Activated naive CD8-positive, alpha-beta T cell treated with anti-CD3 and anti-CD28 coated beads, Interleukin-2, amount 50 U/mL, for 24 hours (primary cell): ENCODE measurements at places on chromosomes 5 and 9.

GRCh38 chr5:128254789-128255188, 171.2 kb downstream of the SLC12A2 start:
- H3K36me3 ChIP-seq = no peaks in the 10 kb centered on the region
- no peaks in the 10 kb centered on the region for H3K4me1 ChIP-seq
- no peak for DNase-seq
- no peak overlapping the region for H3K27ac ChIP-seq

- H3K4me1 ChIP-seq = peaks cover 9% of the 10 kb centered on the region
- no peak overlapping the region for H3K4me3 ChIP-seq
- no peaks in the 10 kb centered on the region for H3K27me3 ChIP-seq
- no peaks in the 10 kb centered on the region for H3K36me3 ChIP-seq
- DNase-seq = no peak
These were observed 123.9 kb downstream of the FBXL17 start for GRCh38 chr5:108257996-108258395.

GRCh38 chr5:137668637-137669036, 67.3 kb downstream of the KLHL3 start:
- no peak overlapping the region for H3K4me3 ChIP-seq
- peaks cover 18% of the 10 kb centered on the region for H3K4me1 ChIP-seq
- no peak overlapping the region for H3K27ac ChIP-seq
- H3K27me3 ChIP-seq = no peaks in the 10 kb centered on the region
- peaks cover 3% of the 10 kb centered on the region for H3K36me3 ChIP-seq
- DNase-seq = no peak

DNA sequence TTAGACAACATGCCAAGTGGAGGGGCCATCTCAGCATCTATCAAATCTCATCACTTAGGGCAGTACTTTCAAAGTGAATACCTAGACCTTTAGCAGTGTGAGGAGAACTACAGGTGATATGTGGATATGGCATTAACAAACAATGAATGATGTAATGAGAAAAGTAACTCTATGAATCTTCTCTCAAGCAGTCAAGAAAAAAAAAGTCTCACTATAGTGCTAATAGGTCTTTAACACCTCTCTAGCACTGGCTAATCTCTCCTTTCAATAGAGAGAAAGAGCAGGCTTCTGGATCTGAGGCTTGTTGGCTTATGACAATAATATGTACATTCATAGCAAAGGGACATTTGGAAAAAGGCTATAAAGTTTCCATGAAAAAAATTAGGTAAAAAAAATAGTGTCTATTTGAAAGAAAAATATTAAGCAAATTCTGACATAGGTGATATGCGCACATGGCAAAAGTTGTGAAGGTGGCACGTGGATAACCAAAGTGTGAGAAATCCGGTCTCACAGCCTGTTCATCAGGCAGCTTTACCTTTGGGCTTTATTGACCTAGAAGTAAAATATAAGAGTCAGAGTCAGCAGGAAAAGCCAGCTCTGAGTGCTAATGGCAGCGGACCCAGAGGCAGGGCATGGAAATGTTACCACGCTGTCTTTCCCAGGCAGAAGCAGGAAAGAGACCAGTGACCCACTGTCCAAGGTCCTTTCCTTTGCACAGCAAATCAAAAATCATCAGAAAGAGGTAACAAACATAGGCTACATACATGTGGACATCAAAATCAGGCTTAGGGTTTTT, 203.4 kb downstream of the EFNA5 start:
- H3K4me1 ChIP-seq = peaks cover 20% of the 10 kb centered on the region
- H3K27me3 ChIP-seq = no peaks in the 10 kb centered on the region
- H3K27ac ChIP-seq = no peak overlapping the region
- no peak overlapping the region for H3K4me3 ChIP-seq
- H3K36me3 ChIP-seq = no peaks in the 10 kb centered on the region
- no peak for DNase-seq

- H3K4me3 ChIP-seq = no peak overlapping the region
- no peak for DNase-seq
- no peaks in the 10 kb centered on the region for H3K4me1 ChIP-seq
- no peaks in the 10 kb centered on the region for H3K36me3 ChIP-seq
- H3K27ac ChIP-seq = no peak overlapping the region
These were observed 147.5 kb downstream of the SLIT3 start for GRCh38 chr5:169153405-169153804.

DNA sequence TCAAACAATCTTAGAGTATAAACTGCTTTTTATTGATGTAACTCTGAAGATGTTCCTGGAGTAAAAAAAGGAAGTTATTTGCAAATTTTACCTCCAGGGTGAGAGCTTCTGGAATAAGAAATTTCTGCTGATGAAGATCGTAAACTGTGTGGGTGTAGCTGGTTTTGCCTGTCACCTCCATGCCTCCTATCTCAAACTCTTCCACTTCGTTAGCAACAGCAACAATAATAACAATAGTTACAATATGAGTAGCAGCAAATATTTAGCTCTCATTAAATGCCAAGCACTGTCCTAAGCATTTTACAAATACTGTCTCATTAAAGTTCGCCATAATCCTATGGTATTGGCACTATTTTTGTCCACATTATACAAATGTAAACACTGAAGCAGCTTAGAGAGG, 57.9 kb downstream of the GCNT1 start:
- no peak overlapping the region for H3K4me3 ChIP-seq
- H3K27ac ChIP-seq = no peak overlapping the region
- no peaks in the 10 kb centered on the region for H3K36me3 ChIP-seq
- peaks cover 16% of the 10 kb centered on the region for H3K4me1 ChIP-seq
- DNase-seq = no peak

- no peak for DNase-seq
- peak overlapping the region; percentile 11 for H3K4me3 ChIP-seq
- no peaks in the 10 kb centered on the region for H3K4me1 ChIP-seq
- no peak overlapping the region for H3K27ac ChIP-seq
These were observed 142.9 kb downstream of the BNC2 start for GRCh38 chr9:16727452-16728136.

DNA sequence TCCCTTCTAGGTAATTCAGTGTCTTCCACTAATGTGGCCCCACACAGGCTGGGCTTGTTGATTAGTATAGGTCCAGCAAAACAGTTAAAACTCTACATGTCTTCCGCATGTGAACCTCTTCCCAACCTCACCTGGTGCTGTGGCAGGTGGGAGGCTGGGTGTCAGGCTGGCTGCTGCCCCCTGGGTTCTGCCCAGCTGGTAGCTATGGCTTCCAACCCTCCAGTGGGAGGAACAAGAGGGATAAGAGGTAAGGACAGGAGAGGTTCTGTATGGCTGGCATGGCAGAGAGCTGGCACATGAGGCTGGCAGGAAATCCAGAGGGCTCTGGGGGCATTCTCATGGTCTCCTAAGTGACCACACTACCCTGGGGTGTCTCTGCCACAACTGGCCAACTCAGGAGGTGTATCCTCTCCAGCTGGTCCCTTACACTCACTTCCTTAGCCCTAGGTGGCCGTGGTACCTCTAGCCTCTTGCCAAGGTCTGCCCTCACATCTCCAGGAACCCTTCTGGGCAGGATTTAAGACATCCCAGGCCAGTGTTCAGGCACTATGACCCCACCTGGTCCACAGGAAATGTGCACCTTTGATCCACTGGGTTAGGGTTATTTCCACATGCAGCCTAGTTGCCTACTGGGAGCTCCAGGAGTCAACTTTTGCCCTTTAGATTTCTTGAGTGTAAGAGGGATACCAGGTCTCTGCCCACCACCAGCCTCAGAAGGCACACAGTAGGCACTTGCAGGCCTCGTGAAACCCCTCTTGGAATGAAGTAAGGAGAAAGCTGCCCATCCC, 41.7 kb downstream of the AHRR start:
- no peak overlapping the region for H3K27ac ChIP-seq
- H3K4me3 ChIP-seq = no peak overlapping the region
- H3K36me3 ChIP-seq = peaks cover 31% of the 10 kb centered on the region
- no peaks in the 10 kb centered on the region for H3K27me3 ChIP-seq
- peaks cover 8% of the 10 kb centered on the region for H3K4me1 ChIP-seq

DNA sequence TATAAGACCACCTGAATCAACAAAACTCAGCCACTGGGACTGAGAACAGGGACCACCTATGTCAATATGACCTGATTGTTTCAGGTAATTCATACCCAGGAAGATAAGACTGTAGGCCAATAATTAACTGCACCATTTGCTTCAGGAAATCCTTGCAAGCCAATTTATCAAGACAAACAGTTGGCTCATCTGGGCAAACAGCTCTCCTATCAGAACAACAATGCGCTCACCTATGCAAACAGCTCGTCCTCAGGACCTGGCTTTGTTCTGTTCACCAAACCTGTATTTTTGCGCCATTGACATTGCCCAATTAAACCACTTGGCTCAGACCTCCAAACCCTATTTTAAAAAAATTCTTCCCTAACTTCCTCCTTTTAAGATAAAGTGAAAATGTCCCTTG, 92.3 kb upstream of the MARCHF11 start:
- no peak overlapping the region for H3K4me3 ChIP-seq
- no peaks in the 10 kb centered on the region for H3K36me3 ChIP-seq
- DNase-seq = no peak
- H3K4me1 ChIP-seq = no peaks in the 10 kb centered on the region
- H3K27me3 ChIP-seq = no peaks in the 10 kb centered on the region

GRCh38 chr5:30331534-30331933, 862.0 kb upstream of the CDH6 start:
- no peak overlapping the region for H3K4me3 ChIP-seq
- no peaks in the 10 kb centered on the region for H3K36me3 ChIP-seq
- DNase-seq = no peak
- H3K27ac ChIP-seq = no peak overlapping the region

DNA sequence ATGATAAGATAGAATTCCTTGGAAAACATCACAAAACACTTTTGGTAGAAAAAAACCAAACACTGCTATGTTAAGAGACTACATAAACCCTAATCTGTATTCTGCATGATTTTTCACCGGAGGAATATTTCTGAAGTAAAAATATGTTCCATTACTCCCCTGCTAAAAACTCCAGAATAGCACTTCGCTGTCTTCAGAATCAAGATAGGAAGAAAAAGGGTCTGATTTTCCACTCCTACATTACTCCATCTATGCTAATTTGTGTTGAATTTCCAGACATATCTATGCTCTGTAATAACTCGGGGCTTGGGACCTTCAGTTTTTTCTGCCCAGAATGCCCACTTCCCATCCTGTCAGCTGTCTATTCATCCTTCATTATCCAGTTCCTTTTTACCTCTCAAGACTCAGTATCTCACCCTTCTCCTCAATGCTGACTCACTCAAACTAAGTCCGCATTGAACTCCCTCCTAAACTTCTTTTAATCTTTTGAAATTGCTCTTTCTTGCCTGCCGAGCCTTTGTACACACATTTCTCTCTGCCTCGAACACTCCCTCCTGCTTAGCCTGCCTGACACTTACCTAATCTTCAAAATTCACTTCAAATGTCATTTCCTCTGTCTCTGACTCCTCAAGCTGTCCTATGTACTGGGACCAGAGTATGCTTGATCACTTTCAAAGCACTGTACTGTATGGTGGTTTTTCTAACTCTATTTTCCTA, 171.0 kb downstream of the ARRDC3 start:
- no peaks in the 10 kb centered on the region for H3K36me3 ChIP-seq
- no peak overlapping the region for H3K27ac ChIP-seq
- H3K4me1 ChIP-seq = peaks cover 1% of the 10 kb centered on the region
- H3K27me3 ChIP-seq = peaks cover 4% of the 10 kb centered on the region
- DNase-seq = no peak
- H3K4me3 ChIP-seq = no peak overlapping the region

DNA sequence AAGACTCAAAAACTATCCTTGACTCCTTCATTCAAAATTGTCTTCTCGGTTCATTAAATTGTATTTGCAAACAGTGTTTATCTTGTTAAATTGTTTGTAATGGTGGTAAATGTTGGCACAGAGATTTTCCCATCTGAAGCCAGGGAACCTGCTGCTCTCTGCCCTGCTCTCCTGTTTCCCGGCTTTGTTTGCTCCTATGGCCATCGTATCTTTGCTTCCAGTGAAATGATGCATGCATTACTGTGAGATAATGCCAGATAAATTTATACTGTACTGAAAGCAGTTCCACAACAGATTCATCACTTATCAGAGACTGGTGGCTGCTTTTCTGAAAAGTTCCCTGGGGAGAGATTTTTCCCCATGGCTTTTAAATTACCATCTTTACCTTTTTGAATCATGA, 81.4 kb downstream of the CD180 start:
- no peak overlapping the region for H3K4me3 ChIP-seq
- no peaks in the 10 kb centered on the region for H3K27me3 ChIP-seq
- H3K4me1 ChIP-seq = no peaks in the 10 kb centered on the region
- no peak overlapping the region for H3K27ac ChIP-seq

DNA sequence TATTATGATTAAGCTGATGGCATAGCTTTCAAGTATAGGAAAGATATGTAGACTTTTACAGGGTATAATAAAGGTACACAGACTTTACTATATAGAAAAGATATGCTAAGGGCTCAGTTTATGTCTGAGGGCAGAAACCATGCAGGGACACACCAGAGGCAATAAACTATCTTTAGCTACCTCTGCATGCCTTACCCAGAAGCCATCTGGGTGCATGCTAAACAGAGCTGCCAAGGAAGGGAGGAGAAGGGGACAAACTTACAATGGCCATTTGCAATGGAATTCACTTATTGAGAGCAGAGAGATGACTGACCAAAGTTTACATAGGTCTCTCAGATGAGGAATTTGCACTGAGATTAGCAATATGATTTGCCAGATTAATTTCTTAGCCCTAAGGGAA, 143.1 kb upstream of the NR4A3 start:
- no peaks in the 10 kb centered on the region for H3K36me3 ChIP-seq
- H3K4me3 ChIP-seq = no peak overlapping the region
- H3K27ac ChIP-seq = no peak overlapping the region
- DNase-seq = no peak

DNA sequence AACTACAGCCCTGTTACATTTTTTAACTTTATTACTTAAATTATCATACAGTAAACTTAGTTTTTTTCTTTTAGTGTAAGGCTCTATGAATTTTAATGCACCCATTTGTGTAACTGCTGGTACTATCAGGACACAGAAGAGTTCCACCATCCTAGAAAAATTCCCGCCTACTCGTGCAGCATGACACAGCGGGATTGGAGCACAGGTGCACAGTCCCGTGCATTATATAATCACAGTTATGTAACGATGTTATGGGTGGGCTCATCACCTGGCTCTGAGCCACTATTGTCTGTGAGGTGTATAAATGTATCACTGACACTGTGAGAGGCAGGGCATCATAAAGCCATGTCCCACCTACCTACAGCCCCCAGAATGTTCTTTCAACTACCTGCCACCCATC, 80.7 kb downstream of the DRD1 start:
- no peaks in the 10 kb centered on the region for H3K36me3 ChIP-seq
- no peak overlapping the region for H3K27ac ChIP-seq
- peaks cover 6% of the 10 kb centered on the region for H3K27me3 ChIP-seq
- H3K4me1 ChIP-seq = no peaks in the 10 kb centered on the region

- H3K36me3 ChIP-seq = peaks cover 47% of the 10 kb centered on the region
- no peaks in the 10 kb centered on the region for H3K27me3 ChIP-seq
- peaks cover 70% of the 10 kb centered on the region for H3K4me1 ChIP-seq
- no peak for DNase-seq
These were observed 41.6 kb downstream of the MLLT3 start for GRCh38 chr9:20580673-20581072.

- DNase-seq = no peak
- no peaks in the 10 kb centered on the region for H3K4me1 ChIP-seq
- H3K27ac ChIP-seq = no peak overlapping the region
- peaks cover 3% of the 10 kb centered on the region for H3K36me3 ChIP-seq
These were observed 130.2 kb upstream of the ADAMTSL1 start for GRCh38 chr9:18343784-18344183.

GRCh38 chr9:89953824-89954615, 349.2 kb downstream of the GADD45G start:
- no peak overlapping the region for H3K27ac ChIP-seq
- peaks cover 2% of the 10 kb centered on the region for H3K27me3 ChIP-seq
- H3K4me3 ChIP-seq = no peak overlapping the region
- H3K4me1 ChIP-seq = peaks cover 12% of the 10 kb centered on the region
- H3K36me3 ChIP-seq = no peaks in the 10 kb centered on the region

- peaks cover 26% of the 10 kb centered on the region for H3K36me3 ChIP-seq
- H3K4me1 ChIP-seq = peaks cover 2% of the 10 kb centered on the region
- no peak overlapping the region for H3K4me3 ChIP-seq
- H3K27me3 ChIP-seq = no peaks in the 10 kb centered on the region
- H3K27ac ChIP-seq = no peak overlapping the region
- no peak for DNase-seq
These were observed 25.6 kb downstream of the CEP78 start for GRCh38 chr9:78261403-78262001.
